ENCODE measurements at places on chromosomes 16 and 17.

DNA sequence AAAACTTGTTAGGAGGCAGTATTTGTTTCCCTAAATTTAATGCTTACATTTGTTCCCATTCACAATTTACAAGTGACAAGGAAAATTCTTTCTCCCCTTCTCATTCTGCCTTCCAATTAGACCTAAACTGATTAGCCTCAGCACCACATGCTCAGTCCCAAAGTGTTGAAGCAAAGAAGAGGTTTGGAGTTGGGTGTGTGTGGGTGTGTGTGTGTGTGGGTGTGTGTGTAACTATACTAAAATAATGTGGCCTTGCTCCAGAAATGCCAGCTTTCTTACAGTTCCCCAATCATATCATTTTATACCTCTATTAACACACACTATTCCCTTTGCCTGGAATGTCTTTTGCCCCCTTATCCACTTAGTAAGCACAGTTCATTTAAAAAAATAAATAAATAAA is 6.9 kb upstream of the UTP6 start:
- no peak for DNase-seq

GRCh38 chr17:82215095-82215971 is 2.7 kb upstream of the CCDC57 start:
- no peak for DNase-seq

DNA sequence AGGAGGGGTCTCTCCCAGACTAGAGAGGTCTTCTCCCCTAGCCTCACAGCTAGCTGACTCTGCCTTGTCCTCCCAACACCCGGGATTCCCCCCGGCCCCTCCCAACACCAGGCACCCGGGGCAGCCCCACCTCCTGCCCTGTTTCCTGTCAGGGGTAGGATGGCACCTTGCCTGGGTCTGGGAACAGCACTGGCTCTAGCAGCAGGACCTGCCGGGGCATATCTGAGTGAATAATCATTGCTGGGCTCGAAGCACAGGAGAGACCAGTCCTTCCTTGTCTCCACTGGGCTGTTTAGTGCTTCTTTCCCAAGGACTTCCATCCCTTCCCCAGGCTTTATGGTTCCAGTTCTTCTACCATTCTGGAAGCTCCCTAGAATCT is 25.7 kb downstream of the MINK1 start:
- DNase-seq: no peak

DNA sequence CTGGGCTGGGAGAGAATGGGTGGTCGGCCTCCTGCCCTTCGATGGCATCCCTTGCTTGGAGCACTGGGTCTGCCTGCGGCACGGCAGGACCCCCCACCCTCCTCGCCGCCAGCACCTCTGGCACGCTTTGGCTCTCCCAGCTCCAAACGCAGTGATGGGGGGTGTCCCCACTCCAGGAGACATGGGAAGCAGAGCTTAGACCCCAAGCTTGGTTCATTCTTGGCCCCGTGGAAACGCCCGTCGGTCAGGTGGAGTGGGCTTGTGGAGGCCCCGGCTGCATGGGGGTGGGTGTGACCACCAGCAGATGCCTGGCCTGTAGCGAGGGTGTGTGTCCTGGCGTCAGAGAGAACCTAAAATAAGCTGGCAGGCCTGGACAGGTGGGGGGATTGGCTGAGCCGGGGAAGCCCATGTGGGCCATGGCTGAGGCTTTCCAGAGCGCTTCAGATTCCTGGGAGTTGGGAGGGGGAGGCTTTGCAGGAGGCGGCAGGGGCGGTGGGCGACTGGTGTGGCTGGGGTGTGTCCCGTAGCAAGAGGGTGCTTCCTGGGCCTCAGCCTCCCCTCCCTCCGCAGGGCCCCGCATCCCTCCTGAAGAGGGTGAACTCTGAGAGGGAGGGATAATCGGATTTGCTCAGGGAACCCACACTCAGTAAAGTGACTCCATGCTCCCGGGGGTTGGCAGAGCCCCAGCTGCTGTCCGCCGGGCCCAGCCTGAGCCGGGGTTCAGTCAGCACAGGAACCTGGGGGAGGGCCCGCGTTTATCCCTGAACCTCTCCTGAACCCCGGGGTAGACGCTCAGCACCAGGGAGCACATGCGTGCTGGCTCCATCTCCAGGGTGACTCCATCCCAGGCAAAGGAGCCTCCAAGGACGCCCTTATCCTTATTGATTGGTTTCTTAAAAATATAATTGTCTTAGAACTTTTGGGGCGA is 3.4 kb downstream of the CACNA1H start:
- no peak for DNase-seq

DNA sequence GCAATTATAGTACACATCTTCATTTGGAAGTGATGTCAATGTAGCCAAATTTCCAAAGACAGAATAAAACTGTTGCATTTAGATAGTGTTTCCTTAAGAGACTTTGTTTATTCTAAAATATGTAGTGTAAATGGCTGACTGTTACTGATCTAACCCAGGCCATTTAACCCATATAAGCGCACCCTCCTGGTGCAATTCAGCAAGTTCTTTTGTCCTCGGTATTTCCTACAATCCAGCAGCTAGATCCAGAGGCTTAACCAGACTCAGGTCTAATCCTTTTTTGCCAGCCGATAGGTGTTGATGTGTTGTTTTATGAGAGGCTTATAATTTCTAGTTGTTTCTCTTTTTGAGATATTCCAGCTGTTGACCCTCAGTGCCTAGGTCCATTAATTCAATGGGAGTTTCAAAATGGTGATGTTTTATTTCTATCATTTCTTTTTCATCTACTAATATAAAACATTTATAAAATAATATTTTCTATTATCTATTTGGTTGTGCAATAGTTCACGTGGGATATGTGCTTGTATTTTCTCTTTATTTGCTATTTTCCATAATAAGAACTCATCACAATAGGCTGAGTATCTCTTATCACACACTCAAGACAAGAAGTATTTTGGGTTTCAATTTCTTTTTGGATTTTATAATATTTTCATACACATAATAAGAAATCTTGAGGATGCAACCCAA is 14.5 kb downstream of the ABCA9 start:
- DNase-seq: no peak

- no peak for DNase-seq
These were observed 397.4 kb downstream of the NPIPA8 start for GRCh38 chr16:17939122-17939536.

GRCh38 chr16:47995354-47995753 is 160.4 kb downstream of the ABCC12 start:
- DNase-seq: no peak

DNA sequence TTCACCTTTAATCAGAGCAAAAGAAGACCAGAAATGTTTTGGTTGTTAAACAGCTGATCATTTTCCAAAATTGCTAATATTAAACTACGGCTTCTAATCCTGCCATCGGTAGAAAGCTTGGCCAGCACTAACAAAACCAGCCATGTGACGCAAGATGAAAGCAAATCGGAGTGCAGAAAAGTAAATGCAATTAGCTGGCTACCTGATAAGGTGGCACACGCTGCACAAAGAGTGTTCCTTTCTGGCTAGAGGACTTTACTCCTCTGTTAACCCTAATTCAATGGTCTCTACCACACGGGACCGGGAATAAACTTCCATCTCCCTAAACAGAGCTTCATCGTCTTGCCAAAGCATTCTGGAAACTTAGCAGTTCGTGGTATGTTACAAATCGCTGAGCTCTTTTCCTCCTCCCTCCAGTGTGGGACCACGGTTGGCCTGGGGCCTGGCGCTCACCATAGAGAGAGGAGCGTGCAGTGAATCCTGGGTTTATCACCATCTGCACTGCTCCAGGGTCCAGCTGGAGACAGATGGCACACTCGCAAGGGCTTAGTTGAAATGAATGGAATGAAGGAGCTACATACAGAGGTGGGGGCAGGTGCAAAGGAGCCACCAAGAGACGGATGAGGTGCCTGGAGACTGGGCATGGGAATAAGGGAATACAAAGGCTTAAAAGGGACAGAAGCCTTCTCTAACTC is 10.1 kb upstream of the COG1 start:
- no peak for DNase-seq

DNA sequence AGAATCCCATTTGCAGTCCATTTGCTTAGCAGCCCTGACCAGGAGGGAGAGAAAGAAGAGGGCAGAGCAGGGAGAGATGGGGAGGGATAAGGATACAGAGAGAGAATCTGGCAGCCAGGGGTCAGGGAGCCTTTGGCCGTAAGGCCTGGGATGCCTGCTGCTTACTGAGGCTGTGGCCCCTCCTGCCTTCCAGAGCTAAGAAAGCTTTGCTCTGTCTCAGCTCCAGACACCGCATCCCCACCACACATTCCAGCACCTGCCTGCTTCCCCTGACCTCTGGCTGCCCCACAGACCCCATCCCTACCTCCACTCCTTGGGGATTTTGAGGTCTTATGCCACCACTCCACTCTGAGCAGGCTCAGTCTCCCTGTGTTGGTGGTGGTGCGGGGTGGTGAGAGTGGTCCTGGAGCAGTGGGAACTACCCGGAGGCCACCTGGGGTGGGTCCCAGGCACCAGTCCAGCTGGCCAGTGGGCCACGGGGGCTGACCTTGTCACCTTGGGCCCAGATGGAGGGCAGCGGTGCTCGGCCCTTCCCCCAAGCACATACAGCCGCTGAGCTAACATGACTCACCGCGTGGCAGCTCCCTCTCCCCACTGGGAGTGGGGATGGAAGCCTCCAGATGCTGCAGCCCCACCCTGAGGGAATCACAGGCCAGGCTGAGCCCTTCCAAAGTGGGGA is 58.3 kb downstream of the RAI1 start:
- no peak for DNase-seq

GRCh38 chr16:66926171-66926947 is 1.0 kb upstream of the RRAD start:
- DNase-seq: no peak
